Activated CD8-positive, alpha-beta T cell treated with anti-CD3 and anti-CD28 coated beads for 36 hours (primary cell): ENCODE measurements at places on chromosomes 5 and 9. TPM values are rescaled to one million over a fixed set of nuclear protein-coding genes. Genes with fewer than 3 reads are reported as not detected.

FGF1 gene
- total RNA-seq = not detected

OR1N1 gene
- total RNA-seq = not detected

DNA sequence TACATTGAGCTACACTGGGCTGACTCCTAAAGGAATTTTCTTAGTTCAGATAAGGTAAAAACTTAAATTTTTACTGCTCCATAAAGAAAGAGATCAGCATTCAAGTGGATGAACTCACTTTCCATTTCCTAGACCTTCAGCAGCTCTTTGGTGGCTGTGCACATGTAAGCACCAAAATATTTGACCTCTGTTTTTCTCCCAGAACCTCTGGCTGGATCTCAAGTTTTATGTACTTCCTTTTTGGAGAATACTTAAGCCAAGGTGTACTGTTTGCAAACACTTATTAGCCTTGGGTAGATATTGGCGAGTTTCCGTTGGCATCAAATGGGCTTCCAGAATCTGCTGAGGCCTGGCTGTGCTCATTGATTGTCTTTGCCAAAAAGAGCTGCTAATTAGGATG, 10.3 kb downstream of the TNC start:
- DNase-seq = no peak

GRCh38 chr5:40720069-40720468, 35.7 kb downstream of the TTC33 start:
- DNase-seq = no peak

DNA sequence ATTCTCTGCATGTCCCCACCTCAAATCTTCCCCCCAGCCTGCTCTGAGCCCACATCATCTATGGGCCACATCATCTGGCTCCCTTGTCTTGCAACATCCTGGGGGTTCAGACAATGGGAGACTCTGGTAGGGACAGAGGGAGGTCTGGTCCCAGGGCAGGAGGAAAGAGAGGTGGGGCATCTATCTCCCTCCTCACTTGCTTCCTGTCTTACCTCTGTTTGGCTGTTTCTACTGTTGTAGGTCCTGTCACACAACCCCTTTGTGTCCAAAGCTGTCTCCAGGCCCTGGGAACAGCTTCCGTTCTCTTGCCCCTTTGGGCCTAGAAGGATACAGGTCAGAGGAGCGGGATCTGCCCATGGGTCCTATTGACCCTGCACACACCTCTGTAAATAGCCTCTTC, 227.2 kb downstream of the NSG2 start:
- no peak for DNase-seq
